ENCODE measurements at places on chromosomes 16 and 17.

- DNase-seq: no peak
Measured at GRCh38 chr16:52265446-52265861, 281.5 kb downstream of the TOX3 start.

DNA sequence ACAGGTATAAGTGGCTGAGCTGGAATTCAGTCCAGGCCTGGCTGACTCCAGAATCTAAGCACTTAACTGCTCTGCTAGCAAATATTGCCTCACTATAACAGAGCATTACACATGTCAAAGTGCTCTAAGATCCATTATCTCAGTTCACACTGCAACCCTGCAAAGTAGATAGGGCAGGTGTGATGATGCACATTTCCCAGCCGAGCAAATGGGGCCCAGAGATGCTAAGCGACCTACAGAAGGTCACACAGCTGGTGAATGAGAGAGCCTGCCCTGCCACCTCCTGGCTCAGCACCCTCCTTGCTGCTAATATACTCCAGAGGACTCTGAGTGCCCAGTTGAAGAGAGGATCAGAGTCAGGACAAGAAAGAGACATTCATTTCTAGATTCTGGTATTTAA, 73.6 kb upstream of the CCL1 start:
- no peak for DNase-seq

DNA sequence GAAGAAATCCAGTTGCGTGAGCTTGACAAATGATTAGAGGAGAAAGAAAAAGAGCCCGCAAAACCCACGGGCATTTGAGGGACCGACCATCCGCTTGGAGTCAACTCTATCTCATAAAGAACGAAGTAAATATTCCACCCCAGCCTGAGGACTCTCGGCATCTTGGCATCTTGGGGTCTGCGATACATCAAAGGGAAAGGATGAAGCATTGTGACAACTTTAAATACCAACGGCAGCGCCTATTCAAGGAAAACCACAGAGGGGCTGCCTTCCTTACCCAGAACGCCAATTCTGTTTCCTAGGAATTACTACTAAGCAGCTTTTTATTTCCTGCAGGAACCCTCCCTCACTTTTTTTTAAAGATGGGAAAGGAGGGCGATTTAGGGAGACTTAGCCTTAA, 152.2 kb downstream of the FOXL1 start:
- no peak for DNase-seq

- no peak for DNase-seq
Measured at GRCh38 chr16:72530434-72530833, 358.5 kb upstream of the PMFBP1 start.

GRCh38 chr16:74867281-74867849, 92.7 kb upstream of the FA2H start:
- no peak for DNase-seq

GRCh38 chr16:68155425-68155824, 70.3 kb downstream of the NFATC3 start:
- DNase-seq: no peak

Measured in stimulated activated naive CD4-positive, alpha-beta T cell treated with Interleukin-2 at 50 U/mL for 16 hours (primary cell).